ENCODE measurements at places on chromosomes 3 and 15.

DNA sequence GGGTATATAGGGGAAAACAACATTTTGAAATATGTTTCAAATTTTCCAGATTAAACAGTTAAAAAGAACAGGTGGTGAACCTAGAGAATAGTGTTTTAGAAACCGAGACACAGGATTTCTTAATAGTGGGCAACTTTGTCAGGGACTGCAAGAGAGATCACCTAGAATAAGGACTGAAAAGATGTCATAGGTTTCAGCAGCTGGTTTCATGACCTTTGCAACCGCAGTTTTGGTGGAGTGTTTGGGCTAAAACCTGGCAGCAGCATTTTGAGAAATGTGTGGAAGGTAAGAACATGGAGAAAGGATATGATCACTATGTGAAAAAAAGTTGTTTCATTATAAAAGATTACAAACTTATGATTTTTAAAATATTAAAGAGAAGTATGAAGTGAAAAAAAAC, 34.9 kb downstream of the PRKCI start:
- DNase-seq: no peak

DNA sequence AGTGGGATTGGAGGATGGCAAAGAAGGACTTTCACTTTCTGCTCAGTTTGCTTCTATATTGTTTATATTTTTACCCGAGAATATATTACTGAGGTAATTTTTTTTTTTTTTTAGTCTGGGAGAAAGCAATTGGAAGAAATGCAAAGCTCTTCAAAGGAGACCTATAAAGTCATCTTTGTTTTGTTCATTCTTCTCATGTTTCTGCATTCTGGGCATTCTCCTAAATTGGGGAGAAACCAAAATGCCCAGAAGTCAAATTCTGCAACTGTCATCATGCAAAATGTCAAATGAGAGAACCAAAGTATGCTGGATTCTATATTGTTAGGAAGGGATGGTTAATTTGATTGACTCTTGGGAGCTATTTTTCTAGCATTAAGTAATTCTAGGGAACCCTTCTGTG, 168.3 kb upstream of the TSC22D2 start:
- no peak for DNase-seq

DNA sequence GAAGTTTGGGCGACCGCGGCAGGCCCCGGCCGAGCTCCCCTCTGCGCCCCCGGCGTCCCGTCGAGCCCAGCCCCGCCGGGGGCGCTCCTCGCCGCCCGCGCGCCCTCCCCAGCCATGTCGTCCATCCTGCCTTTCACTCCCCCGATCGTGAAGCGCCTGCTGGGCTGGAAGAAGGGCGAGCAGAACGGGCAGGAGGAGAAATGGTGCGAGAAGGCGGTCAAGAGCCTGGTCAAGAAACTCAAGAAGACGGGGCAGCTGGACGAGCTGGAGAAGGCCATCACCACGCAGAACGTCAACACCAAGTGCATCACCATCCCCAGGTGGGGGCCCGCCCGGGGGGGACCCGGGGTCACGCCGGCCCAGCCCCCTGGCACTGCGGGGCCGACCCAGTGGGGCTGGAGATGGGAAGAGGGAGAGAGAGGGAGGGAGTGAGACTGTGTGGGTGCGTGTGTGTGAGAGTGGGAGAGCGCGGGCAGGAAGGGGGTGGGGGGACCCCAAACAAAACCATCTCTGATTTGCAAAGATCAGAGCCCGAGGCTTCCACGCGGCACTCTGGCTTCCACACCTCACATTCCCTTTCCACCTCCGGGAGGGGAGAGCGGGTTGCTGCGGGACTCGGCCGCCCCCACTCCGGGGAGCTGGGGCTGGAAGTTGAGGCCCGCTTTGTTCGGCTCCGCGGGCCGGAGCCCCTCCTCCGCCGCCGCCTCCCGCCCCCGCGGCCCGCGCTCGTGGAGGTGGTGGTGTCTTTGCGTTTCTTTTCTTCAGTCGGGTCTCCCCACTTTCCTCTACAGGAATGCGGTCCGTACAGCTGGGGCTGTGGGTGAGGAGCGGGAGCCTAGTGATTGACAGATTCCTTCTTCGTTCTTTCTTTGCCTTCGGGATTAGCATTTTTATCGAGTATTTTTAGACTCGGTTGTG, 898 bp downstream of the SMAD3 start:
- no peak for DNase-seq

- DNase-seq: no peak
These were observed 3.3 kb upstream of the WNT5A start for GRCh38 chr3:55490276-55490913.

- DNase-seq: no peak
These were observed 49.7 kb upstream of the BOC start for GRCh38 chr3:113161661-113162060.

DNA sequence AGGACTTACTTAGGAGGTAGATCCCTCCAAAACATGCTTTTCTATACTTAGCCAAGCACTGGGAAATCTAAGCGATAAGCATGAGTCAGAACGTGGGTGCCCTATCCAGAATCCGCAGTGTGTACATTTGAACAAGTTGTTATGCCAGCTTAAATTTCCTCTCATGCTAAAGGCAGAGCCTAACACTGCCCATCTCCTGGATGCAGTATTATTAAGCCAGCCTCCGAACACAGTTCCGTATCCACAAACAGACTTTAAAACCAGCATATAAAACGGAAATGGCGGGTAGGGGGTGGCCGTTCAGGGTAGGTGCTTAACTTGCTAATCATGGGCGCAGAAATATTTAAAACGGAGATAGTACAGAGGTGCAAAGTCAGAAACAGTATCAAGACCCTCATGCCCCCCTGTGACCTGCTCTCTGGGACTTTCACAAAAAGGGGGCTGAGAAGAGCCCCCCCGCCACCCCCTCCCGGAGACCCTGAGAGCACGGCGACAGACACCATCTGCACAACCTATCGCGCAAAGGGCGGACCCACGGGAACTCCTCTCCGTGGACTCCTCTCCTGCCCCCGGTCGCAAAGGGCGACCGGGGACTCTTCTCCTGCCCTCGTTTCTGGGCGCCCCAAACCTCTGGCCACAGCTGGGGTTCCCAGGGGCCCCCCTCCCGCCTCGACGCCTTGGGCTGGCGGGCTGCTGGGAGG, 889 bp upstream of the LRRIQ4 start:
- DNase-seq: peak; percentile 2

DNA sequence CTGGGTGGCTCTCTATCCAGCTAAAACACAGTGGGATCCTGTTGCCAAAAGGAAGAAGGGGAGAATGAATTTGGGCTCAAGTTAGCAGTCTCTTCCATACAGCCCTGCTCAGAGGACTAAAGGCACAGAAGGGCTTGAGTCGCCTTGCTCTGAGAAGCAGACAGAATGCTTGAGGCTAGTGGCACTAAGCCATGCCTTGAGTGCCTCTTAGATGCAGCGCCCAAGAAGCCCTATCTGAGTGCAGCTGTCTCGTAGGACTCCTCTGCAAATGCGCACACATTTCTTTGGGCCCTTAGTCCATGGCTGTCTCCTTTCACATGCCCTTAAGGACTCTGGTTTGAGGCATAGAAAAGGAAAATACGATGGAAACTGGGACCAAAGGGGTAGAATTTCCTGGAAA, 211.3 kb upstream of the CHRM5 start:
- no peak for DNase-seq

DNA sequence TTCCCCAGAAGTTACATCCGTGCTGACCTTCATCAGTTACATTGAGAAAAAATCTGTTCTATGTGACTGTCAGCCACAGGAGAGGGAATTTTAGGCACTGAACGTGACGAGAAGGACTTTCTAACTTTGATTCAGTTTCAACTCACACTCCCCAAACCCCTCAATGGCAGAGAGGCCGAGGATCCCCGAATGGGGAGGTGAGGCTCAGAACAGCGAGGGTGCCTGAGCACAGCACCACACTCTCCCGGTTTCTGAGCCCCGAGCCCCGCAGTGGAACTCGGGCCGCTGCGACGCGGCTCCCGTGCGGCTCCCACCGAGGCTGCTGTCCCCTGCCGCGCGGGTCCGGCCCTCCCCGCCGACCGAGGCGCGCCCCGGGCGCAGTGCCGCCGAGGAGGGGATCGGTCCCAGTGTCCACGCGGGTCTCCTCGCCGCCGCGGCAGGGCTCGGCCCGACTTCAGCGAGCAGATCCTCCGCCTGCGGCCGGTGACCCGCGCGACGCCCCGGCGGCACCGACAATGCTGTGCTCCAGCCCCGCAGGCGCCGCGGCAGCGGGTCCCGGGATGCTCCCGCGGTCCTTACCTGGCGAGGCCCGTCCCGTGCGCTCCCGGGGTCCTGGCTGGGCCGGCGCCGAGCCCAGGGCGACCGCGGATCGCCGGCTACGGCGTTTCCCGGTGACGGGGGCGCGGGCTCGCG, 439 bp downstream of the CTXND1 start:
- DNase-seq: no peak

DNA sequence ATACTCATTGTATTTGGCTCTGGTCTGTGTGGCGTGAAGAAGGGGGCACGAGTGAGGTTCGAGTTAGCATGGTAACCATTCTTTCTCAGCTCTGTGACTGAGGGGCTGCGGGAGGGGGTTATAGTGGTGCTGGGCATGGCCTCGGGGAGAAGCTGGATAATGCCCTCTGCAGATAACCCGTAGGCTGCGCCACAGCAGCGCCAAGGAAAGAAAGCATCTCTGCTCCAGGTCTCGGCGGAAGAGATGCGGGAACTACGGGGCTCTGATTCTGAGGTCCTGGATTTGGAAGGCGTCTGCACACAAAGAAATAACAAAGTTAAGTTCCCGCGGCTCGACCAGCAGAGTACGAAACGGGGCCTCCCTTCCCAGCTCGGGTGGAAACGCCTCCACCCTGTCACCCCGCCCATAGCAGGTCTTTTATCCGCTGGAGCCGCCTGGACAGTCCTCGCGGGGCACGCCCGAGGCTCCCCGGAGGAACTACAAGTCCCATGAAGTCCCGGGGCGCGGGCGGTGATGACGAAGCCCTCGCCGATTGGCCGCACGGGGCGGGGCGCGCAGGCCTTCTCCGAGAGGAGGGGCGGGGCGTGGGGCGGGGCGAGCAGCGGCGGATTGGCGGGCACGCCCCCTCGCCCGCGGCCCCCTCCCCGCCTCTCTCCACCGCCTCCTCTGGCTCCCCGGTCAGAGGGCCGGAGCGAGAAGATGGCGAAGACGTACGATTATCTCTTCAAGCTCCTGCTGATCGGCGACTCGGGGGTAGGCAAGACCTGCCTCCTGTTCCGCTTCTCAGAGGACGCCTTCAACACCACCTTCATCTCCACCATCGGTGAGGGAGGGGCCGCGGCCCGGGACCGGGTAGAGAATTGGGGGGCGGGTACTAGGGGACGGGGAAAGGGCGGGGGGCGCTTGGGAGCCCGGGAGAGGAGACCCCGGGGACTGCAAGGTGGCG, at the start of gene RAB8B:
Gene RAB8B, plus strand, starts transcription at position 681 of the 946 bp plus-strand sequence. Its CDS starts 19 bp downstream, at position 700.
- DNase-seq: peak; percentile 95

DNA sequence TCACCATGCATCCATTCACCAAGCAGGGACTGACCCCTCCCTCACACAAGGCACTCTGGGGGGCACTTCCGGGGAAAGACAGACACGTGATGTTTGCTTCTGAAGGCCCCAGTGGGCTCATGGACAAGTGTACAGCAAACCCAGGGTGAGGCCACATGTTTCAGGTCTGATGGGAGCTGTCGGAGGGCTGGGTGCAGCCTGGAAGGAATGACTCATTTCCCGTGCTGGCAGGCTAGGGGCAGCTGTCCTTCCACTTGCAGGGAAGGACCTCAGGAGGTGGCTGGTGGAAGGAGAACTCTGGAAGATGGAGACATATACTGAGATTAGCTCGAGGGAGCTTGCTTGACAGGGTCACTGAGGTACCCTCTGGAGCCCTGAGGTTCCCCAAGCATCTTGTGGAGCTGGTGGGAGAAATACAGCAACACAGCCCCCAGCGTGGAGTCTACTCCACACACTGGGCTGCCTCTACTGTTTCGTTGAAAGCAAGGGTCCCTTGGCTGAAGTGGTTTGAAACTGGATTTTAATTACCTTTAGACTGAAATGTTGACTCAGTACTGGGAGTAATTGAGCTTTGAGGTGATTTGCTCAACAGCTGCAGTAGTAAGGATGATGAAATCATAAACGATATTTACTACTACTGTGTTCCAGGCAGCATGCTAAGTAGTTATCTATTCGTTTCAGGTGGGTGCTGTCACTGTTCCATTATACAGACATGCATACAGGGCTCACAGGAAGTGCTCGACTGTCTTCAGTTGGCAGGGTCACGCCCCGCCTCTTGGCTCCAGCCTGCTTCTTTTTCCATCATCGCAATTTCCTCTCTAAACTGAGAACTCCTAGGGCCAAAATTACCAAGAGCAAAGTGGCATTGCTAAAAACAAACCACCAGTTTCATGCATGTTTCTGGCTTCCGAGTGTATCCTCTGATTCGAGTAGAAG, 230.4 kb downstream of the ADAMTS17 start:
- DNase-seq: no peak

GRCh38 chr3:102123590-102124190, 274.4 kb downstream of the NFKBIZ start:
- DNase-seq: no peak

- no peak for DNase-seq
These were observed 16.1 kb upstream of the C15orf61 start for GRCh38 chr15:67504796-67505195.

- no peak for DNase-seq
These were observed 68.6 kb downstream of the ADCY5 start for GRCh38 chr3:123380261-123380660.

- DNase-seq: no peak
These were observed 178.8 kb downstream of the PLCL2 start for GRCh38 chr3:17063596-17063995.

- DNase-seq: no peak
These were observed 793 bp downstream of the APOD start for GRCh38 chr3:195582947-195583346.

- DNase-seq: no peak
These were observed 221.1 kb downstream of the LRTM1 start for GRCh38 chr3:54706738-54707137.

DNA sequence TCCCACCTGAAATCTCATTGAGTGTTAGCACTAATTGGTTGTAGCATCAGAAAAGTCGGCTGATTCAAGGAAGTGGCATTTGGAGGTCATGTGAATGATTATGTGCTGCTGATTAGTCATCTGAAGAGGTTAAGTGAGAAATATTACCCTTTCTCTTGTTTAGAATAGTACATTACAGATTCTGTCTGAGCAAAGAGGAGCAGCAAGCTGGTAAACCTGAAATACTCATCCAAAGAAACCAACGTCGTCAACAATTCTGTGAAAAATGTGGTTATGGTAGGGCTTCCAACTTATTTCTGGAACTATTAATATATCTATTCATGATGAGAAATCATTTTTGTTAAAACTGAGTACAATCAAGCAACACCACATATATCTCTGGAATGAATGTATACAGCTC, 1024.9 kb downstream of the TUSC7 start:
- no peak for DNase-seq

- no peak for DNase-seq
These were observed 97.1 kb downstream of the TMEM212 start for GRCh38 chr3:171940151-171940649.

GRCh38 chr3:113654851-113655250, 41.6 kb downstream of the USF3 start:
- DNase-seq: no peak

DNA sequence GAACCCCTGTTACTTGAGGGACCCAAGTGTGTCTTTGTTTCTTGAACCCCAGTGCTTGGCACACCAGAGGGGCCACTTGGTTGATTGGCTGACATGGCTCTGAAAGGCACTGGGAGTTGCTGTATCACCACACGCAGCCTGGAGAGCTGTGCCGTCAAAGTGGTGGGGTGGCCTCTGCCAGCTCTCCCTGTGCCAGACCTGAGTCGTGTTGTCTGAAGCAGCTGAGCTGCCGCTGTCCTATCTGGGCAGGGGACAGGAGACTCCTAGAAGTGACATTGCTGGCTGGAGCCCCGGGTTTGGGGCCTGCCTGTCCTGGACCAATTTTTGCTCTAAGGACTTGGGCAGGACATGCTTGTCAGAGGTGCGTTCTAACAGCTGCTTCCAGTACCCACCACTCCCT, 5.5 kb upstream of the SNX22 start:
- DNase-seq: no peak

GRCh38 chr3:135197856-135198255, 402.8 kb downstream of the EPHB1 start:
- DNase-seq: no peak
